ENCODE measurements at places on chromosomes 7 and 10.

DNA sequence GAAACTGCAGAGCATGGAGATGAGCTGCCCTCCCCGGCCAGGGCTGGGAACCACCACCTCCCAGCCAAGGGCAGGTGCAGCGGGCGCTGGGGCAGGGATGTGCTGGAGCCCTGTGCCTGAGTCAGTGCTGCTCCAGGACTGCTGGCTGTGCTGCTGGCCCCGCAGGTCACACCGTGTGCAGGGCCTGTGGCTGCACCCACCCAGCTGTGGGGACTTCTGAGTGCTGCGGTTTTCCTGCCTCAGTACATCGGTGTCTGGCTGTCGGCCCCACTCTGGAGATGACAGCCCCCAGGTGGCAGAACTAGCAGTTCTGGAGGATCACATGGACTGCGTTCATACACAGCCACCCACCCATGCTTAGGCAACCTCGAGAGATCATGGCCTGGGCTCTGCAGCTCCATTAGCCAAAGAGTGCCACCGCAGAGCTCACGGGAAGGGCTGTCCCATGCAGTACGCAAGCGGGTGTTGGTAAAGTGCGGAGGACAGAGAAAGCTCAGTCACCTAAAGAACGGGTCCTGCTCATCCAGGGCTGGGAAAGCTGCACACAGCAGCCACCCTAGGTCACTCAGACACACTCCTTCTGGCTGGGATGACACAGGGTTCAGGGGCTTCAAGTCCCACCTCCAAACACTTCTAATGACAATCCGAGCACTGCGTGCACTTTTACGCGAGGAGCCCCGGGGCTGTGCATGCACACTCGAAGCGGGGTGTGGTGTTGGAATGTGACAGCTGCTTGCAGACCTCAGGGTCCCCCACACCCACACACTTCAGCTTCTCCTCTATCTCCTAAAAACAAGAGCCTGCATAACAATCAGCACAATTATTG lies 198.1 kb upstream of the PPP2R2D start:
- no peak for DNase-seq

DNA sequence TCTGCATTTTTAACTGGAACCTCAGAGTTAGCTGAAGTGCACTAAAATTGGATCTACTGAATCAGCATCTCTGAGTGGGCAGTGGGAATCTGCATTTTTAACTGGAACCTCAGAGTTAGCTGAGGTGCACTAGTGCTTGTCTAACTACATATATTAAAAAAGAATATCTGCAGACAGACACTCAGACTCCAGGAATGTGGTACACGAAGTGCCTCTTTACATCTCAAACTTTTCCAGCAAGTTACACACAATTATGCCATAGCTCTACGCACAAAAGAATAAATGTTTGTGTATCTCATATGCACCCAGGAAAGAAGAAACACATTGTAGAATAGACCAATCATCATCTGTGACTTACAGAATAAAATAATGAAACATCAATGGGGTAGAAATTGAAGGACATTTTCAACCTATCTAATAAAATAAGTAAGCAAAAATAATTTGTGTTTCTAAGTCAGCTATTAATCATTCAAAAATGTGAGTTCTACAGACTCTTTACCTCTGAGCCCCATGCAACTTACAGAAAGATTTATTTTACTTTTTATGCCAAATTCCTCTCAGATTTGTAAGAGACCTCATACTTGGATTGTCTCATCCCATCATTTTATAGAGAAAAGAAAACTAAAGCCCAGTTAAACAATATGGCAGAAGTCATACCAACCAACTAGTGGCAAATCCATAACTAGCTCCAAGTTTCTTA lies 28.3 kb downstream of the PPP1R3A start:
- DNase-seq, result no peak

DNA sequence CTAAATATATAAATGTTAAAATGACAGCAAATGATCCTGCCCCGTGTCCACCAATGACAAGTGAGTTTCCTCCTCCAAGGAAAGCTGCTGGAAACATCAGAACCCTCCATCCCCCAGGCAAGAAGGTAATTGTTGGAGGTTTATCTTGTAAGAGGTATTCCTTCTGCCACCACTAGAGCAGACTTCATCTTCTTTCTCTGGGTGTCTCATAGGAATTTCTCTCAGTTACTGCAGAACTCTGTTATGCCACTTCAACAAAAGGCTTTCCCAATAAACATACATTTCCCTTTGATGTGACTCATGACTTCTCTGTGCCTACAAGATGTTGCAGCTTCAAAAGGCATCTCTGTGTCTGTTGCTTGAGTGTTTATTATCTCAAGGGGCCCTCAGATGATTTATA lies 279.1 kb downstream of the BMPER start:
- no peak for DNase-seq

GRCh38 chr10:63365976-63366765 lies 99.6 kb downstream of the JMJD1C start:
- DNase-seq, result no peak

GRCh38 chr10:129440247-129440646 lies 26.8 kb upstream of the MGMT start:
- DNase-seq, result no peak
